ENCODE measurements at places on chromosomes 5 and 9.

GRCh38 chr5:43312699-43313034 is 545 bp downstream of the HMGCS1 start:
- DNase-seq, result no peak

DNA sequence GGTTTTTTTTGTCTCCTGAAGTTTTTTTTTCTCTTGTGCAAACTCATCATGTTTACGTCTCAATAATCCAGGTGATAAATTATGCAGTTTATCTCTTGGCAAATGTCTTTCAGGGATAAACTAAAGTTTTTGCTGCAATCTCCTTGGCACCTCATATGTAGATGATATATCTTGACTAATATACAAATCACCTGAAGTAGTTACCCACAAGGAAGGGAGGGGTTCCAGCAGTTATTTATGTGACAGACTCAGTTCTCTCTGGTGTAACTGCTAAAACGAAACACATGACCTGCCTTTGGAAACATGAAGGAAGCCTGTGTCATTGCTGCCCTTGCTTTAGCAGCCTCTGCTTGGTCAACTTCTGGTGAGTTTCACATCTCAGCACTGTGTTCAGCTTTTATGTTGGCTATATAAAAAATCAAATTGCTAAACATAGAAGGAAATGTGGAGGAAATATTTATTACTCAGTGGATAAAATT is 39.3 kb upstream of the KIAA1958 start:
- DNase-seq, result peak; percentile 68

GRCh38 chr9:3750321-3750720 is 224.5 kb upstream of the RFX3 start:
- DNase-seq, result no peak

GRCh38 chr5:94094793-94095441 is 353.5 kb upstream of the POU5F2 start:
- no peak for DNase-seq

- DNase-seq, result no peak
Measured at GRCh38 chr9:83733739-83734138, 26.0 kb upstream of the UBQLN1 start.

GRCh38 chr5:113264046-113264445 is 170.7 kb downstream of the TSSK1B start:
- peak; percentile 32 for DNase-seq
